ENCODE measurements at places on chromosomes 13 and 19.

DNA sequence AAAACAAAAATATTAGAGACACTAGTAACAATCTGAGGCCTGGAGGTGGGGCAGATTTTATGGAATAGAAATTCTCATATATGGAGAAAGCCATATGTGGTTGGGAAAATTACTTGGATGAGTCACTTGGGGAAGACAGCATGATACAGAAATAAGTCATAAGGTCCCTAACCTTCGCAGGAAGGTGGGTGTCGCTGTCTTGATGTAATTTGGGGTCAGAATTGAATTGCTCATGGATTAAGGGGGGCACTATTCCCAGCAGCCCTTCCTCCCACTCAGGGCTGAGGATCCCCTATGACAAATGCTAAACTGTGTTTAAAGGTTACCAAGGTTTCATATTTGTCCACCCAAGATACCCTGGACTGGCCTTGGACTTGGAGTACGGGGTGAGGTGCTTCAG, 5.0 kb downstream of the RDH8 start:
- DNase-seq: no peak

- no peak for DNase-seq
These were observed 5.3 kb downstream of the MISP start for GRCh38 chr19:756236-756635.

- DNase-seq: no peak
These were observed 52.2 kb upstream of the F7 start for GRCh38 chr13:113053376-113053775.

DNA sequence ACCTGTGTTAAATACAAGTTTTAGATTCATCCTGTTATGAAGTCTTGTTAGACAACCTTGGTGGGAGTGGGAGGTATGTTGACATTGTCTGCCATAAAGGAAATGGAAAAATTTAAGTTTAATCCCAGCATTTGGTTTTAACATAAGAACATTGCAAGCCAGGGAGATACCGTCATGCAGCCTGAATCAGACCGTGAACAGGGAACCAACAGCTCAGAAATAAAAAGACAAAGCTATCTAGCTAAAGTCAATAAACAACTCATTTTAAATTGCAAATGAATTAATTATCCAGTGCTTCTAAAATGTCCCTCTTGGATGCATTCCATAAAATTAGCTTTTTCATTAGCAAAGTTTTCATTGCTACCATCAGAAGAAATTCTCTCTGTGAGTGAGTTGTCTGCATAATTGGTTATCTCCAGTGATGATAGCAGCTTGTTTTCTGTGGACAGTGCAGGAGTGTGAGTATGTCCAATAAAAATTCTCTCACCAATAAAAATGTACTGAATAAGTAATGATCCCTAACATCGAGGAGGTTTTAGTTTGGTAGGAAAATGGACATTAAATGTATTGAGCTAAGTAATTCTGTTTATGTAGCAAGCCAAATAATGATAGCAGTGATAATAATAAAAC, 170.6 kb upstream of the TMTC4 start:
- DNase-seq: no peak
